Activated naive CD4-positive, alpha-beta T cell treated with anti-CD3 and anti-CD28 coated beads for 36 hours (primary cell): ENCODE measurements at places on chromosomes 4 and X. TPM values are rescaled to one million over a fixed set of nuclear protein-coding genes. Genes with fewer than 3 reads are reported as not detected.

The NAT8L gene
- 0.21 TPM for total RNA-seq

The GPC4 gene
- 0.05 TPM for total RNA-seq

The UGT2B17 gene
- not detected for total RNA-seq

The ENPEP gene
- not detected for total RNA-seq

The MAP9 gene
- total RNA-seq, result 5.3 TPM

The CCKAR gene
- not detected for total RNA-seq

The PLP1 gene
- not detected for total RNA-seq

The CDKL2 gene
- 0.79 TPM for total RNA-seq

The GPC3 gene
- 0.43 TPM for total RNA-seq

The GASK1B gene
- not detected for total RNA-seq

The MAGEC1 gene
- total RNA-seq, result not detected

The RASSF6 gene
- total RNA-seq, result not detected

The GLRB gene
- total RNA-seq, result not detected

The DAPP1 gene
- 24.4 TPM for total RNA-seq
